ENCODE measurements at places on chromosomes 3 and 15. TPM values are rescaled to one million over a fixed set of nuclear protein-coding genes. Genes with fewer than 3 reads are reported as not detected.

- no peak for DNase-seq
Measured at GRCh38 chr3:151835751-151836525, 22.0 kb downstream of the AADAC start.

DNA sequence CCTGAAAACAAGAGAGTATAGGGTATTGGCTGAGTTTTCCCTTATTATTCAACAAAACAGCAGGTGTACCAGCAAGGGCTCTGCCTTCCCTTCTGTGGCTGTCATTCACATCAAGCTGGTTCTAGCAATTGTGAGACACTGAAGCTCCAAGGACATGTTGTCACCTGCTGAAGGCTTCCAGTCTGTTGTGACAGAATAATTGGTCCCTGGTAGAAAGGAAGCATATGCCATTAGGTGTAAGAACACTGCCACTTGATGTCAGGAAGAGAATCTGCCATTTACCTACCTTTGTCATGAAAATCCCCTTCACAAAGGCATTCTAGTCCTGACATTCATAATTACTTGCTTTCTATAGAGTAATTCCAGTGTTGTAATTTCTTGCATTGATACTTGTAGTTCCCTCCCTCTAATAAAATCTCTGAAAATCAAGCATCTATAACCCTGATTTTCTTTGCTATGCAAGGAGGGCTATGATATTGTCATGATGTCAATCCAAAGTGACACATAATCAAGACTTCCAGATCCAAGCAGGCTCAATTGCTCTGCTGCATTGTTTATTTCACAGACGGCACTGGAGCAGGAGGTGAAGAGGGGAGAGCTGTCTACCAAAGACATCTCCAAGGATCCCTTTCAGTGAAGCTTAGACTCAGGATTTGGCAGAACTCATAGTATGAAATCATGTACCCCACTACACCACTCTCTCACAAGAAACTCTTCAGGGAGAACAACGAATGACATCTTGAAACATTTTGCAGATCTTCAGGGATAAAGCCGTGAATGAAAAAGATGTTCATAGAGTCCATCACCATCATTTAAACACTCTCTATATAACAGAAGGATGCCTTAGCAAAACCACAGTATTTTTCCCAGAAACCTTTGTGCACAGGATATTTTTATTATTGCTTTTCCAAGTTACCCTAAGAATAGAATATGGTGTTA, 425.3 kb downstream of the RBMS3 start:
- no peak for DNase-seq

Gene RTP3
- not detected for total RNA-seq

- DNase-seq, result no peak
Measured at GRCh38 chr3:24454856-24455255, 39.8 kb downstream of the THRB start.

Gene ATP10A
- 3.8 TPM for total RNA-seq

GRCh38 chr3:121979246-121979645, 42.8 kb downstream of the ILDR1 start:
- DNase-seq, result no peak

Measured in uterus (tissue), 4 donors.